ENCODE measurements at places on chromosomes 7 and 10. TPM values are rescaled to one million over a fixed set of nuclear protein-coding genes. Genes with fewer than 3 reads are reported as not detected.
A peak's percentile ranks its signal among the peaks of the same experiment; 100 is the strongest.

DNA sequence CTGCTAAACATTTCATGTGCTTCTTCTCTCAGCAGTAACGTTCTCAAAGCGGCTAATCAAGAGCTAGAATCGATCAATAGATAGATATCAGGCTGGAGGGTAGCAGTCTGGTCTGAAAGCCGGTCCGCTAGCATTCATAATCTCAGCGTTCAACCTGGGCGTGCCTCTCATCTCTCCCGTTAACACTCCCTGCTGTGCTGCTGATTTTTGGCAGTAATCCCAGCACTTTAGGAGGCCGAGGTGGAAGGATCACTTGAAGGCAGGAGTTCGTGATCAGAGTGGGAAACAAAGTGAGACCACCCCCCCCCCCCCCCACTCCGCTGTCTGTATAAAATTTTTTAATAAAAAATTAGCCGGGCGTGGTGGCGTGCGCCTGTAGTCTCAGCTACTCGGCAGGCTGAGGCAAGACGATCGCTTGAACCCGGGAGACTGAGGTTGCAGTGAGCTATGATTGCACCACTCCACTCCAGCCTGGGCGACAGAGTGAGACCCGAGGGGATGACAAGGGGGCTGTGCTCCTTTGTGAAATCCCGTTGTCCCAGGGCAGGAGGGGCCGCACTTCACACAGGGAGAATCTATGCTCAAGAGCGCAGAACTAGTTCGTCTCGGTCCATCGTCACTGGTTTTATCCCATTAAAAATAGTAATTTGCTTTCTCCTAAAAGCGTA lies 624 bp upstream of the CEP55 start:
- peaks cover 33% of the 10 kb centered on the region for H3K36me3 ChIP-seq
- H3K27ac ChIP-seq: peak overlapping the region; percentile 86

DNA sequence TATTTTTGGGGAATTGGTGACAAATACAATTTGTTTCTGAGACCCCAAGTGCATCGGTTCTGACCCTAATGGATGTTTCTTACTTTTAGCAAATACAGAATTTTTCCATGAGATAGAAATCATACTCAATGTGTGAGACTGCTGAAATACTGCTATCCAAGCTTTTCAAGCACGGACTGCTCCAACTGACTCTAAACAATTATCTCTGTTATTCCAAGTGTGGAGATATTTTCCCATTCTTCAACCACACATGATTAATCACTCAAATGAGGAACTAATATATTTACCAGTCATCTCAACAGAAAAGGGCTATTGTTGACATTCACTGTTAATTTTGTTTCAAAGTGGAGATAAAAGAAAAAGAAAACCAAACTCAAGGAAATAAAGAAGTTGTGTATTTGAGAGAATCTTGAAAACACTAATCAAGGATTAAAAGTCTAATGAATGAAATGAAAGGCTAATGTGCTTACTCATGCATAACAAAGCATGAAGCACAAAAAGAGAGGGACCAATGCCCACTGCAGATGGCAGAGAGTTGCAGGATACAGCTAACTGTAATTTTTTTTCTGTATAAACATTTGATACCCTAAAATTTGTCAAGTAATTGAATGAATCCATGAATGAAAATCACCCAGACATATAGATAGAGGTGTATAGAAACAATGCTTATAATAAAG lies 423.6 kb downstream of the DGKB start:
- no peak overlapping the region for H3K4me3 ChIP-seq
- H3K36me3 ChIP-seq: no peaks in the 10 kb centered on the region
- DNase-seq: no peak
- no peak overlapping the region for H3K27ac ChIP-seq

DNA sequence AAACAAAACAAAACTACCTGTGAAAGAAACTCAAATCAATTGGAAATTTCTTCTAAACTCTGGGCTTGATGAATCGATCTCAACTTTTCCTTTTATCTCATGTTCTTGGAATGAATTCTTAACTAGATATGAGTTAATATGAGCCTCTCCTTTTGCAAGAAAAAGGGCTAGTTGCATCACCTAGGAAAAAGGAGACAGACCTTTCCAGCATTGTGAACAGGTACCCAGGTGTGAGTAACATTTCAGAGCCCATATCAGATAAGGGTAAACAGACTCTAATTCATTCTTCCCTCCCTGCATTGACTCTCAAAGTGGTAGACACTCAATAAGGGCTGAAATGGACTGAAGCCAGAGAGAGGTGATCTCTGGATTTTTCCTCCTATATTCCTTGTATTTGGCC lies 103.8 kb upstream of the AGR3 start:
- H3K4me3 ChIP-seq: peak overlapping the region; percentile 54
- peak overlapping the region; percentile 100 for H3K27ac ChIP-seq
- H3K36me3 ChIP-seq: peaks cover 21% of the 10 kb centered on the region
- no peaks in the 10 kb centered on the region for H3K27me3 ChIP-seq

GRCh38 chr10:103669243-103669929 lies 175.9 kb downstream of the NEURL1 start:
- H3K27ac ChIP-seq: no peak overlapping the region
- H3K36me3 ChIP-seq: peaks cover 15% of the 10 kb centered on the region
- no peak for DNase-seq
- H3K4me1 ChIP-seq: peaks cover 10% of the 10 kb centered on the region

- peak overlapping the region; percentile 77 for H3K27ac ChIP-seq
- H3K27me3 ChIP-seq: no peaks in the 10 kb centered on the region
- H3K4me1 ChIP-seq: peaks cover 53% of the 10 kb centered on the region
- H3K36me3 ChIP-seq: peaks cover 4% of the 10 kb centered on the region
These were observed 129.2 kb downstream of the KCND2 start for GRCh38 chr7:120402079-120402767.

DNA sequence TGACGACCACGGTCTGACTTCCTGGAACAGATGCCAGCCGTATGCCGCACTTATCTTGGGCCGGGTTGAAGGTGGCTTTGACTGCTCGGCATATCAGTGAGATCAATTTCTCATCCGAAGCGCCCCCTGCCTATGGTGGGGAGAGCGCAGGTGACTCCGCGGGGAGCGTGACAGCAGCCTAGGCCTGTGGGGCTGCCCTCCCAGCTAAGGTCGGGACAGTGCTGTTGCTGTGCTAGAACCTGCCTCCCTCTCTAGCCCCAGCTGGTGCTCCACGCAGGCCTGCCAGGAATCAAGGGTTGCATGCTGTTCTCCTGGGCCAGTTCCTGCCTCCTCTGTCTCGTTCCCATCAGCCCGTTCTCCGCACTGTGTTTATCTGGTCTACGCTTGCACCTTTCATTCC lies 49.8 kb downstream of the PODXL start:
- H3K27me3 ChIP-seq: no peaks in the 10 kb centered on the region
- peaks cover 31% of the 10 kb centered on the region for H3K36me3 ChIP-seq
- no peaks in the 10 kb centered on the region for H3K4me1 ChIP-seq
- DNase-seq: no peak

DNA sequence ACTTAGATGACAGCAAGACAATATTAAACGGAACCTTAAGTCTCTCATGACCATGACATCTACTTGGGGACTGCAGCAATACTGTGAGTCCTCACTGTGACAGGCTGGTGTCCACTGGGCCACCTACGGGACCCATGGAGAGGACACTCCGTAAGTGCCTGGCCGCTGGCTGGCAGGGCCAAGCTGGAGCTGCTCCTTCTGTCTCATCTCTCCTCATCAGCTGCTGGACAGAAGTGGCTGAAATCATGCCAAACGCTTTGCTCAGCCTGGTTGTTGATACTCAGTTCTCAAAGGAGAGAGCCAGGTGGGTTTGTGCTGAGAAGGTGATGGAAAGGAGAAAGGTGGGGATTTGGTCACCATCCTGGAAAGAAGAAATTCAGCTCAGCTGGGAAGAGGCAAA lies 33.3 kb downstream of the AFAP1L2 start:
- H3K4me3 ChIP-seq: no peak overlapping the region
- H3K36me3 ChIP-seq: no peaks in the 10 kb centered on the region
- H3K27ac ChIP-seq: no peak overlapping the region
- H3K4me1 ChIP-seq: peaks cover 16% of the 10 kb centered on the region
- H3K27me3 ChIP-seq: no peaks in the 10 kb centered on the region
- DNase-seq: no peak

GRCh38 chr7:112086496-112087254 lies 119.5 kb downstream of the DOCK4 start:
- no peak overlapping the region for H3K27ac ChIP-seq
- no peaks in the 10 kb centered on the region for H3K27me3 ChIP-seq

DNA sequence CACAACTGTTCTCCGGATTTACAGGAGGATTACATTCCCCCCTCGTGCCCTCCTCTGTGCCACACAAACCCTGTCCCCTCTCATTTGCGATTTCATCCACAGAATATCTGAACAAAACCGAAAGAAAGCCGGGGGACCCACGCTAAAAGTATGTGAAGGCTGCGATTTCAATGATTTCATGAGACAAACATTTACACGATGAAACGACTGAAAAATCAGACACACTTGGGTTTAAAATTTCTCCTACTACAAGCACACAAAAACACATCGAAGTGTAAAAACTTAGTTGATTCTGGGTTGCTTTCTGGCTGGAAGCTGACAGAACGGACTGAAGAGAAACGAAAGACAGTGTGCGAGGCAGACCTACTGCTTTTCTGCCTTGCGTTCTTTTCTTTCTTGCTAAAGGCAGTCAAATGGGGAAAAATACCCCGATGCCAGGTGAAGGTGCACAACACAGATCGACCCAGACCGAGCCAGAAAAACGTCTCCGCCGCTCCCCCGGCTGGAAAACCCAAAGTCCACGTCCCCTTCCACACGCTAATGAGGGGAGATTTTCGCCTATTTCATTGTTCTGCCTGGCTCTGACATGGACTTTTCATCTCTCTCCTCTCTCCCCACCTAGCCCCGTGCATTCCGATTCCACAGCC lies 1.2 kb downstream of the HIPK2 start:
- peaks cover 38% of the 10 kb centered on the region for H3K4me1 ChIP-seq
- peak; percentile 18 for DNase-seq
- H3K27me3 ChIP-seq: peaks cover 19% of the 10 kb centered on the region
- peak overlapping the region; percentile 95 for H3K4me3 ChIP-seq
- H3K36me3 ChIP-seq: peaks cover 25% of the 10 kb centered on the region
- H3K27ac ChIP-seq: peak overlapping the region; percentile 84

DNA sequence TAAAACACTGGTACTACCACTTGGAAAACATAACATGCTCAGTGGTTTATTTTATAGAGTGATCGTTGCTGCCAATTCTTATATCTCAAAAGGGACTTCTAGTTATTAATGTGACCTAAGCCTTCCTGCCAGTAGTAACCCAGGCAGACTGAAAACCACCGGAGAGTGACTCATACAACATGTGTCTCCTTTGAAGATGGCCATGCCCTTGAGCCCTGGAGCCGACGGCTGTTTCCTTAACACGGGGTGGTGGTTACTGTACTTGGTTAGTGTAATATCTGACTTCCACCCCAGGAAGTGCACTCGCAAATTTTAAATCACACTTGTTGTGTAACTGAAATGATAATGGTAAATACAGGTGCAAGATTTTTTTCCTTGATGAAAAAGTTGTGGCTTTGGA lies 30.5 kb downstream of the JAKMIP3 start:
- no peaks in the 10 kb centered on the region for H3K36me3 ChIP-seq
- peaks cover 19% of the 10 kb centered on the region for H3K4me1 ChIP-seq
- peaks cover 21% of the 10 kb centered on the region for H3K27me3 ChIP-seq
- H3K4me3 ChIP-seq: no peak overlapping the region

DNA sequence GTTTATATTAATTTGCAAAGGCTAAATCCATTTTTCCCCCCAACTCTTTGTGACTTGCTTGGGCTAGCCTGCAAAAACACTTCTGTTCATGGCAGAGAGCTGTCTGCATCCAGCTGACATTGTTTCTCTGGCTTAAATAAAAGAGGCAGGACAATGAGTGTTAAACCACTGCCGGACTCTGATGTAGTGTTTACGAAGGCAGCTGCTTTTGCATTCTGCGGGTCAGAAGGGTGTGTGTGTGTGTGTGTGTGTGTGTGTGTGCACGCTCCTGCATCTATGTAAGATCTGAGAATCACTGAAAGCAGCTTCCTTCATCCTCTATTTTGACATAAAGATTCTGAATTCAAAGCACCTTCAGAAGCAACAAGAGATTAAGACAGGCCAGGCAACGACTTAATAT lies 28.3 kb downstream of the NRP1 start:
- peaks cover 32% of the 10 kb centered on the region for H3K36me3 ChIP-seq
- no peak for DNase-seq
- H3K4me3 ChIP-seq: no peak overlapping the region
- H3K4me1 ChIP-seq: peaks cover 4% of the 10 kb centered on the region

DNA sequence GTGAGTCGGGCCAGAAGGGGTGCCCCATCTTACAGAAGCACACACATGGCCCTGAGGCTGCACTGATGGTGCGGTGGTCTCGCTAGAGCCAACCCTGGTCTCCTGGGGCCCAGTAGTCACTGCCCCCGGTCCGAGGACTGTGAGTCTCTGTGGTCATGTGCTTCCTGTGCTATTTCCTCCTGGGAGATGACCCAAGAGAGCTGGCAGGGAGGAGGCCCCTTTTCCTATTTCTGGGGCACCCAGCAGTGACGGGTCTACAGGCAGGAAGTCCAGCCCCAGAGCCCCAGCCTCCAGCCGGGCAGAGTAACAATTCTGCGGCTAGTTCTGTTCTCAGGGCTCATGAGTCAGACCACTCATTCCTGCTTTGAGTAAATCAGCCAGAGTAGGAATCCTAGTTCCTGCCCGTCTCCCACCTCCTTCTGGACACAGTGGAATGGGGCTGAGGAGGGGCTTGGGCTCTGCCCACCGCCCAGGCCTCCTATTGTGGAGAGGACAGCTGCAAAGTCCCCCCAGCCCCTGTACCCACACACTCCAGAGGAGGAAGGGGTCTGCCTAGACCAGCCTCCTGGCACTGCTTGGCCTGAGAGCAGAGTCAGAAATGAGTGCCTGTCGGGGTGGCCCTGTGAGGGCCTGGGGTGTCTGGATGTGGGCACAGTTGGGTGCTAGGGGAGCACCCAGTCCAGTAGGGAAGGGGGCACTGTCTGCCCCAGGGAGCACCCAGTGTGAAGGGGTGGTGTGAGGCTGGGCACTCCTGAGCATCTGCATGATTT lies 80.5 kb upstream of the PPIF start:
- H3K36me3 ChIP-seq: peaks cover 15% of the 10 kb centered on the region
- no peak for DNase-seq
- H3K27ac ChIP-seq: no peak overlapping the region

GRCh38 chr7:34104115-34104514 lies 198.8 kb downstream of the BMPER start:
- no peaks in the 10 kb centered on the region for H3K4me1 ChIP-seq
- no peak for DNase-seq
- H3K27ac ChIP-seq: no peak overlapping the region
- H3K4me3 ChIP-seq: no peak overlapping the region
- peaks cover 44% of the 10 kb centered on the region for H3K27me3 ChIP-seq

- no peak overlapping the region for H3K27ac ChIP-seq
- H3K4me3 ChIP-seq: no peak overlapping the region
- H3K36me3 ChIP-seq: no peaks in the 10 kb centered on the region
These were observed 330.3 kb upstream of the GHITM start for GRCh38 chr10:83809001-83809400.

- no peaks in the 10 kb centered on the region for H3K36me3 ChIP-seq
- H3K4me1 ChIP-seq: no peaks in the 10 kb centered on the region
- no peak overlapping the region for H3K4me3 ChIP-seq
- no peaks in the 10 kb centered on the region for H3K27me3 ChIP-seq
These were observed 254.8 kb downstream of the PHF14 start for GRCh38 chr7:11228515-11228914.

The FANK1 gene
- total RNA-seq: 1.6 TPM

The CTTNBP2 gene
- 2.4 TPM for total RNA-seq

The MACC1 gene
- total RNA-seq: 199 TPM

The SLC16A12 gene
- 1.2 TPM for total RNA-seq

The NKX2-3 gene
- not detected for total RNA-seq

Data from Calu3 (cell line).